ENCODE measurements at places on chromosomes 11 and 22.

DNA sequence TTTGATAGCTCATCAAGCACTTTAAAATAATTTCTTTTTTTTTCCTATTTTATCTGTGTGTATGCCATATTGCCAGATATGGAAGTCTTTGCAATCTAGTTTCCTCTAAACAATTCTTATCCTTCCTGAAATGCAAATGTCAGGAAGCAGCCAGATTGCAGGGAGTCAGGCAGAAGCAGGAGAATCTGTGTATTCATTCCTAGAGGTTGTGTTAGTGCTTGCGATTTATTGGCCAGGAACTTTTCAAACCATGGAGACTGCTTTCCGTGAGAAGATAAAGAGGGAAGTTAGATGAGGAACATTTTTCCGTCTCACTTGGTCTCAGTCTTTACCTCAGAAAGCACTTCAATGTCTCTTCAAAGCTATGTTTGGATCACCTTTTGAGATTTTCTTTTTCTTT is 91.9 kb downstream of the GRAMD1B start:
- DNase-seq = no peak

GRCh38 chr11:62544581-62545436 is 1.8 kb downstream of the AHNAK start:
- DNase-seq = no peak

GRCh38 chr11:29328961-29329441 is 687.8 kb downstream of the KCNA4 start:
- DNase-seq = no peak

DNA sequence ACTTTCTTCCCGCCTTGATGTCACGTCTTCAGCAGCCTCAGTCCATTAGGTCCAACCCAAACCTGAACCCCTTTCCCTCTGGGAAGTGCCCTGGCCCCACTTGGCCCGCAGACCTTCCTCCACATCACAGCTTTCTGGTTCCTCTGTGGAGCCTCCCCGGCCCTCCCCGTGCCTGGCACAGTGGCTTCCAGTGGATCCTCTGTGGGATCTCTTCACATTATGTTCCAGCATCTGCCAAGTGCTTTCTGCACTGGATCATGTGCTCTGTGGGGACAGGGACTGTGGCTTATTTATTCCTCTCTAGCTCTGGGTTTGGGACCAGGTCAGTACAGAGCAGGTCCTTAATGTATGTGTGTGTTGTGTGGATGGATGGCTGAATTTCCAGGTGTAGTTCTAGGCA is 30.9 kb downstream of the POLR3H start:
- DNase-seq = no peak

- no peak for DNase-seq
These were observed 69.1 kb upstream of the AKIP1 start for GRCh38 chr11:8841899-8842298.

GRCh38 chr11:62613291-62613778 is 278 bp downstream of the ROM1 start:
- DNase-seq = no peak

DNA sequence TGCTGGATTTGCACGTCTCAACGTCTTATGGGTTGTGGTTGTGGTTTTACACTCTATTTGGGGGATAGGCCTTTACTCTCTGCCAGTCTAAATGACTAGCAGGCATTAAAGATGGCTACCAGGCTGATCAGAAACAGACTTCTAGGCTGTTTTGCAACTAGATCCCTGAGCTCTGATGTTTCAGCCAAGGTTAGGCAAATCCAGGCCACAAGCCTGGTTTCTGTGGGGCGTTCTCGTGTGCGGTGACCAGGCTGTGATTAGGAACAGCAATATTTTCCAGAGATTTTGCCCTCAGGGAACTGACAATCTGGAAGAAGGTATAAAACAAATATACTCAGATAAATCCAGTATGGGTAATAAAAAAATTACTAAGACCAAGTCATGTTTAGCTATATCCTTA is 502.4 kb downstream of the INSC start:
- DNase-seq = no peak

GRCh38 chr22:41217553-41218157 is 12.5 kb downstream of the L3MBTL2 start:
- no peak for DNase-seq

DNA sequence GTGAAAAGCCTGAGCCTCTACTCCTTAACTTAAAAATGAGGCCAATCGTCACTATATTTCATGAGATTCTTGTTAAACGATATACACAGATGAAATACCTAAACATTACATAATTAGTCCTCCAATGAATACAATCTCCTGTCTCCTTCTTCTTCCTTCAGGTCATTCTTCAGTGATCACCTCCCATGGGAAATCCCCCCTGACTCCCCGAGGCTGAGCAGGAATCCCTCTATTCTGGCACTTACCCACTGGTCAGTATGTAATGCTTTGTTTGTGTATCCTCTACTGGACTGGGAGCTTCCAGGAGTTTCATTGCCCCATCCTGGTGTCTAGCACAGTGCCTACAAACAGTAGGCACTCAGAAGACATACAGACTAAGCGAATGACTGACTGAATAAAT is 52.3 kb downstream of the RAB38 start:
- DNase-seq = no peak

- DNase-seq = no peak
These were observed 21.7 kb downstream of the CAVIN3 start for GRCh38 chr11:6298605-6299004.

GRCh38 chr22:47225080-47225930 is 462.9 kb downstream of the TBC1D22A start:
- DNase-seq = no peak

GRCh38 chr11:130782361-130783222 is 133.7 kb downstream of the SNX19 start:
- no peak for DNase-seq

DNA sequence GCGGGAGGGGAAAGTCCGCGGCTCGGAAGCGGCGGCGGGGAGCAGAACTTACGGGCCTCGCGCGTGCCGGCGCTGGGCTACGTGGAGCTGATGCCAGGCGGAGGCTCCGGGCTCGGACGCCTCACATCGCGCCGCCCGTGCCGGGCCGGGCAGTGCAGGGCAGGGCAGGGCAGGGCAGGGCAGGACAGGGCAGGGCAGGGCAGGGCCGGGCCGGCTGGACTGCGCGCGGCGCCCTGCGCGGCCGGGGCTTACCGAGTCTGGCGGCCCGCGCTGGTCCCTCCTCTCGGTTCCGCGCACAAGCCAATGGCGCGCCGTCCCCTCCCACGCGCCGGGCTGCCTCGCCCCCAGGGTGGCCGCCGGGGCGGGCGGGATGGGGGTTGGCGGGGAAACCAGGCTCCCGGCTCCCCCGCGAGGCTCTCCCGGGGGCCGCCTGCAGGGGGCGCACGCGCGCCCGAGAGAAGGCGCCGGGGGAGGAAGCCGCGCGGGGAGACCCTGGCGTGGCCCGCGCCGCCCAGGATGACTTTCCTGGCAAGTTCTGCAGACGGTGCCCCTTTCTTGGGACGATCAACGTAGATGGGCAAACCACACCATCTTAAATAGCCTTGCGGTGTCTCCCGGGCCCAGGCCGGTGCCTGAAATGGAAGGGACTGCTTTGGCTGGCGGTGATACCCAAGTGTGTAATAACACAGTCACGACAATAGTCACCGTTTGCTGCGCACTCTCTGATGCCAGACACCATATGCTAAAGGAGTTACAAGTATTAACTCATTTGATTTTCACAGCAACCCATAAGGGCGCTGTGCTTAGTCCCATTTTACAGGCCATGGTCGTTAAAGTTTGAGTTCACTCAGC is at the start of gene TP53I11:
TSS of gene TP53I11 (minus strand) at position 259 of the 852 bp plus-strand sequence. CDS start 12,548 bp downstream, outside the sequence.
- peak; percentile 20 for DNase-seq

DNA sequence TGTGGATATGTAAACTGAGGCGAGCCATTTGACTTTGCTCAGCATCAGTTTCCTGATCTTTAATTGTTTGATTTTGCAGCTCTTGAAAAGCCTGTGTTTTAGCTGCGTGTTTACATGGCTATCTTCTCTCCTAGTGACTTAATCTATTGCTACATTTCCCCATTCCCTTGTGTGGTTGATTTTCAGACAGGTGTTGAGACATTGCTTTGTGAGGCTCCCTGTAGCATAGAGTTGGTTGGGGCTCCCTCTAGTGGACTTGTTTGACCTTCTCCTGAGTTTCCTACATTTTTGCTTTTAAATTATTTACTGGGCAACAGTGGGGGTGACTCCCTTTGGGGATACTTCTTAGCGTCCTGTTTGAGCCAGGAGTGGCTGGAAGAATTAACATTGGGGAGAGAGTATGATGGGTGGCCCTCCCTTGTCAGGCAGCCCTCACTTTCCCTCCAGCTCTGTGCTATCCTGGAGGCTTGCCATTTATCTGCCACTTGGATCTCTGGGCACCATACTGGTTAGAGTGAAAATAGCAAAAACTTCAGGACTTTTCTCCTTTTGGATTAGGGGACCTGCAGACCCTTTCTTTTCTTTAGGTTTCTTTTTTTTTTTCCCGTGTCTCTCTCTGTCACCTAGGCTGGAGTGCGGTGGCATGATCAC is 9.2 kb upstream of the CBL start:
- DNase-seq = peak; percentile 13

GRCh38 chr11:5689551-5689983 is at the start of gene TRIM22:
TRIM22 (plus strand) TSS chr11:5689790; CDS start chr11:5696233, 6,443 bp downstream.
- no peak for DNase-seq

DNA sequence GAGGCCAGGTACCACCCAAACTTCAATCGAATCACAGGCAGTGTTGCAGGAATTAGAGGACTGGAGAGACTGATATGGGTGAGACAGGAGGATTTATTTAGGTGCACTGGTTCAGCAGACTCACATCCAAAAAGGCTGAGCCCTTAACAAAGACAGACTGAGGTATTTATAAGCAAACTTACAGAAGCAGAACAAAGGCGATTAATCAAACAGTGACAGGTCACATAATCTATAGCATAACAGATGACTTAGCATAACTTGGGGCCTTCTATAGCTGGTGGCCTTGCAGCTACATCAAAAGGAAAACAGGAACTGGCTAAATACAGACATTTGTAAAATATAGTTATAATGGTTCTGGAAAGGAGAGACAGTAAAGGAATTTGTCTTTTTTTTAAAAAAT is 2.1 kb downstream of the APOBEC3B start:
- no peak for DNase-seq

DNA sequence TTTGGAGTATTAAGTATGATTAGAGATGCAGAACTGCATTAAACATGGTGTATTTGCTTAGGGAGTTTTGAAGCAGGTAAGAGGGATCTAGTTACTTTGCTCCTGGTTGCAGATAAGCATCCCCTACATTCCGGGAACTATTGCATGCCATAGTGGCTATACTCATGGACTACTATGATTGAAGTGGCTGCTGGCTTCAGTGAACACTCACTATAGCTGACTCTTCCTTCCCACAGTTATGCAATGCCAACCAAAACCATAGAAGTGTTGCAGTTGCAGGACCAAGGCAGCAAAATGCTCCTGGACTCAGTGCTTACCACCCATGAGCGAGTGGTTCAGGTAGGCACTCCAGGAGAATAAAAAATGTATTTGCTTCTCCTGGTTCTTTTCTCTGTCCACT is 17.0 kb downstream of the COA4 start:
- no peak for DNase-seq

- DNase-seq = no peak
These were observed 681.9 kb upstream of the CCDC179 start for GRCh38 chr11:23542189-23542588.

DNA sequence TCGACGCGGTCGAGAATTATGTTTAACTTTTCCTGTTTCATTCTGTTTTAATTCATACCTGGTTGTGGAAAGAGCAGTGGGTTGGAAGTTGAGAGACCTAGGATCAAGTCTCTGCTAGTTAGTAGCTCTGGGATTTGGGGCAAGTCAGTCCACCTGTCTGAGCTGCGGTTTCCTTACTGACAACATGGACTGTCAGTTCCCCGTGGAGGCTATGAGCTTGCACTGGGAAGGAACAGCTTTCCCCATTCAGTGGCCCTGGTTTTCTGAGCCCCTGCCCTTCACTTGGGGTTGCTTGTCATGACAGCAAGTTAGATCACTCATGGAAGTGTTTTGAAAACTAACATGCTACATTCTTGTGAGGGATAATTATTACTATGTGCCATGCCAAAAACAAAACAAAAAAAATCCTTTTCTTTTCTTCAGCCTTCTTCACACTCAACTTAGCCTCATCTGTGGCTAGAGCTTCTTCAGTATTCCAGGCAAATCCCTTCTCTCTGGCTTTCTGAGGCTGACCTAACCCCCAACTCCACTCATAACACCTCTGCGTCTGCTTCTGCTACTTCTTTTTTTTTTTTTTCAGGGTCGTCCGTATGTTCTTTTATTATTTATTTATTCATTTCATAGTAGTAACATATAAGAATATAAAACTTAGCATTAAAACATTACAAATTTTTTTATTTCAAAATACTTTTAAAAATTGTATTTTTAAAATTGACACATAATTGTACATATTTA is 43.0 kb upstream of the ZBED5 start:
- DNase-seq = no peak

GRCh38 chr22:47474464-47474863 is 712.0 kb downstream of the TBC1D22A start:
- DNase-seq = no peak

GRCh38 chr11:93773045-93773477 is 11.0 kb upstream of the MED17 start:
- DNase-seq = no peak

- DNase-seq = no peak
These were observed 35.0 kb downstream of the TBX1 start for GRCh38 chr22:19795617-19796008.

DNA sequence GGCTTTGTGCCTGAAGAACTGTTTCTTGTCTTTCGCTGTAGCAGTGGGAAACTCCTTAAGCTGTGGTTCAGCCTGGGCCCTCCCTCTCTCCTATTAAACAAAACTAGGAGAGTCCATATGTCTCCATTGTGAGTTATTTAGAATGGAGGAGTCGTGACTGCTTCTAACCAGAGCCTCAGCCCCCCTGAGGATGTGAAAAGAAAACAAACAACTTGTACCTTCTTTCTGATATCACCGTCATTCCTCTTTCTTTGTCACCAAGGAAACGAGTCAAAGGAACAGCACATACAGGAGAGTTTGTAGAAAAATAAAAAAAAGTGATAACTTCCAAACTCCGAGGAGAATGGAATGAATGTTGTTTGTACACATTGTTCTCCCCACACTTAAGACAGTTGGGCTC is 11.6 kb upstream of the EXT2 start:
- no peak for DNase-seq

GRCh38 chr11:114196997-114197703 is 99.0 kb upstream of the NNMT start:
- no peak for DNase-seq

GRCh38 chr22:17931400-17931825 is 92.9 kb downstream of the MICAL3 start:
- DNase-seq = no peak

GRCh38 chr11:15093432-15093831 is 20.0 kb downstream of the CALCB start:
- DNase-seq = no peak

- DNase-seq = no peak
These were observed 23.5 kb upstream of the YPEL1 start for GRCh38 chr22:21759093-21759492.

GRCh38 chr22:42152661-42153270 is 22.2 kb upstream of the CYP2D6 start:
- no peak for DNase-seq

DNA sequence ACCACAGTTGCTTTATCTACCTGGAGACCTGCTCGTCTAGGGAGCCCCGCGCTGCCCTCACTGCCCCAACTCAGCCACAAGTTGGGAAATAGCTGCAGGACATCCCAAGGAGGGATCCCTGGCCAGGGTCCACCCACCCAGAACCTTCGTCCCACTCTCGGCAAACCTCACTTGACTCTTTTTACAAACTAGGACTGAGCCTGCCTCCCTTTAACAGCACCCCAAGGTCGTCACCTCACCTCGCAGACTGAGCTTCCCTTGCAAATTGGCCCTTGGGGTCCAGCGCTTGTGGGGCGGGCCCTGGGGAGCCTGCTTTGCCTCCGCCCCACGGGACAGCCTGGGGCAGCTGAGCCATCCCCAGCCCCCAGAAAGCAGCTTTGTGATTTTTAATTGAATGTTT is 1505.8 kb downstream of the TBC1D22A start:
- DNase-seq = no peak

All from stimulated activated CD8-positive, alpha-beta memory T cell treated with anti-CD3 and anti-CD28 coated beads, Interleukin-7, amount 100 ng/mL, for 24 hours (primary cell).